ENCODE measurements at places on chromosomes 4 and X.

DNA sequence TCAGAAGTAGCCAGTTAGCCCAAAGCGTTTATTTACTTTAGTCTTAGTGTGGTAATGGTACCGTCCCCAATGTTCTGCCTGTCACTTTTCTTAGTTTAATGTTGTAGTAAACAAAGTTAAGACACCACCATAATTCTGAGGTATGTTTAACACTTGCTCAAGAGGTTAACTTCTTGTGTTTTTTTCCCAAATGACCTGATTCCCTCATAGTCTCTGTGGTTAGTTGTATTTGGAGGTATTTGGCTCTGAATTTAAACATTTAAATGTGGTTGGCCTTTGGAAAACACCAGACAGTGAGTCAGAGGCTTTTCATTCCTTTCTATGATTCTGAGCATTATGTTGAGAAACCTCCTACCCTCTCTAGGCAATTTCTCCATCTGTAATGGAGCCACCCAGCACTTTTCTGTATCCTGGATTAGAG, 47.9 kb downstream of the CXCL1 start:
- DNase-seq, result no peak

DNA sequence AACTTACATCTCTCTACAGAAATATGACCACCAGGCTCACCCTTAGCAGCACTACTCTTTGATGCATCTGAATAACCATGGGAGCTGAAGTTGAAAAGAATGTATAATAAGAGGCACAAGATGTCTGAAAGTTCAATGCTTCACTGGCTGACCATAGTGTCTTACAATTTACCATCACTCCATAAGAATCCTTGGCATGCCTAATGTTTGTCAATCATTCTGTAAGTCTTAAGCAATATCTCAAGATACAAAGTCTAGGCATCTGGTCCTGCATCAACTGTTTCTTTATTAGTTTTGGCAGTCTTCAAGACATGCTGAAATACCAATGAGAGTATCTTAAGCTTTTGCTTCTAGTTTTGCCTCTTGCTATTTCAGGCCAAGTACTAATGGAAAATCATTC, 755.5 kb downstream of the STIM2 start:
- DNase-seq, result no peak

- DNase-seq, result no peak
Observed at GRCh38 chr4:105399532-105400161, 74.2 kb downstream of the PPA2 start.

DNA sequence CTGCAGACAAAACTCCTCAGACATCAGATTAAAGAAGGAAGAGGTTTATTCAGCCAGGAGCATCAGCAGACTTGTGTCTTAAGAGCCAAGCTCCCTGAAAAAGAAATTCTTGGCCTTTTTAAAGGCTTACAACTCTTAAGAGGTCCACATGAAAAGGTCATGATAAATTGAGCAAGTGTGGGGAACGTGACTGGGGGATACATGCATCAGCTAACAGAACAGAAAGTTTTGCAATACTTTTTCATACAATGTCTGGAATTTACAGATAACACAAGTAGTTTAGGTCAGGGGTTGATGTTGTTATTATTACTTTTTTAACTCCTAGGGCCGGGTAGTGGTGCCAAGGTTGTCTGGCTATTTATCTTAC, 55.6 kb upstream of the RBMX start:
- DNase-seq, result no peak

DNA sequence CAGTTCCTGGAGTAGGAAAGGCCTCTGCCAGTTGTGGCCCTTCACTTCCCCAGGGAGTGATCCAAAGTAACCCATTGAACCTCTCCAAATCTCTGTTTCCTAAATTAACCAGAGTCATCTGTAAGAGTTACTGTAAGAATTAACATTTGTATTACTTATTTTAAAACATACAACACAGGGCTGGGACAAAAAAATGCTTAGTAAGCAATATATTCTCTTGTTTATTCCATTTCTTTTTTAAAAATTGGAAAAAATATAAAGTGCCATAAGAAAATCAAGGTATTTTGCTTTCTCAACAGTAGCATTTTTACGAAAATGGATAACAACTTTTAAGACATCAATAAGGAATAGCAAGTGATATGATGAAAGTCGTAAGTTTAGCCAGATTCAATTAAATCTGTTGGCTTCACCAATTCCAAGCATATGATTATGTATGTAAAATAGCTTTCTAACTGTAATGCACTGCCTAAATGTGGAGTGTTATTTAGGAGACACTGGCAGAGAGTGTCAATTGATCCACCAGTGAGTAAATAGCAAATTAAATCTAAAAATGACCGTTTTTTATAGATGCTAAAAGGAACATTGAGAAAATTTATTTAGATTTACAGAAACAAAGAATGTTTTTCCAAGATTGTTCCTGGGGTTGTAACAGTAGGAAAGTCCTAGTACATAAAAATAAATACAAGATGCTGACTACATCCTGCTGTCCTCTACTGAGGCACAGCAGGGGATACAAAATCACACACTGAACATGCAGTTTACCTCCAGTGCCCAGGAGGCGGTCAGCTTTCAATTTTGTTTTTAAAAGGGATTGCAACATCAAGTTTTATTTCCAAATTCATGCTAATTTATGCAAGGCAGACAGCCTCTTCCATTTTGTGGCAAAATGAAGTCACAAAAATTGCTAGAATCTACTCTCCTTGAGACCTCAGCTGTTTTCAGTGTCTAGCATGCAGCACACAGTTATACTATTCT, 53.7 kb downstream of the GPM6A start:
- DNase-seq, result no peak

DNA sequence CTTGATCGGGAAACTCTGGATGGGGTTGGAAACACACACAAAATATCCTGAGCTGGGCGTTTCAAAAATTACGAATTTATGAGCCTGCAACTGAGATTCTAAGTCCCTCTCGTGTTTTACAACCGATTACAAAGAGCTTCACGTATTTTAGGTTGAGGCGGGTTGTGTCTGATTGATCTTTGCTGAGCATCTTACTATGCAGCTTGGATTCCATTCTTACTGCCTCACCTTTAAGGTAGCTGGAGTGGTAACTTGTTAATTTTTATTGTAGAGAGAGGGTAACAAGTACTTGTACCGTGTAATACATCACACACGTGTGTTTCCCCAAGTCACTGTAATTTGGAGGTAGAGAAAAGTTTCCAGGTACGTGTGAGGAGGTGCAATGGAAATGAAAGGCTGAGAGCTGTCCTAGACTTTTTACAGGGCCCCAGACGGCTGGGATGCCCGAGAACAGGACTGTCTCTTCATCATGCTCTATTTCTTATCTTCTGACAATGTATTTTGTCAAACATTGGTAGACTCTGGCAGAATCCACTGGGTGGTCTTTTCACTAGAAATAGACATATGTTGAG, 97.8 kb upstream of the TENM3 start:
- no peak for DNase-seq

DNA sequence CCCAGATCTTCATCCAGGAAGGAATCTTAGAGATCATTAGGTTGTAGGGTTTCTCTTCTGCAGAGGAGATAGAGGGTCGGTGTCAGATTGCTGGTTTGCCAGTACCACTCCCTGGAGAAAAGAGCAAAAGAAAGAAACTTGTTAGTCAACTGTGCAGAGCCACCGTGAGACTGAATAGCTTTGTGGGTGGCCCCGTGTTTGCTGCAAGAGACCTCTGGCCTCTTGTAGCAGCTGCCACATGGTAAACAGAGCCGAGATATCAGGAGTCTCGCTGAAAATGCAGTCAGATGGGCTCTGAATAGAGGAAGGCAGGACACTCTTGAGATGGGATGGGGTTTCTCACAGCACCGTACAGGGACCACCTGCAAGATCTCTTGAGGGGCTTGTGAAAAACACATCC, 149.7 kb downstream of the PTTG2 start:
- DNase-seq, result no peak

DNA sequence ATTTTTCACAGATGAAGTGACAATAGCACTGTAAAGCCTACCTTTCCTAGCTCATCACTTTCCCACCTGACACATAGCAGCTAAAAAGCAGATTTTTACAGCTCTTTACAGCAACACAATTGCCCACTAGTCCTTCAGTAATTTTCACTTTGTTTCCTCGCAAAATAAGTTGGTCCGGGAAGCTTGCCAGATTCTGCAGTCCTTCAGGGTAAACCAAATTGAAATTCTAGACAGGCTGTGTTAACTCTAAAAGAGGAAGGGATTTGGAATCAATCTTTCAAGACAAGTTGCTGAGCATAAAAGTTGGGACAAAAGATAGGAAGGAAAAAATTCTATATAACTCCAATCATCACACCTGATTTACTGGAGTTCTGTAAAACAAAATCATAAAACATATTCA, 8.7 kb downstream of the C1QTNF7 start:
- DNase-seq, result no peak

GRCh38 chr4:72312032-72312650, 256.9 kb downstream of the ADAMTS3 start:
- no peak for DNase-seq
